ENCODE measurements at places on chromosomes 1 and 21.

DNA sequence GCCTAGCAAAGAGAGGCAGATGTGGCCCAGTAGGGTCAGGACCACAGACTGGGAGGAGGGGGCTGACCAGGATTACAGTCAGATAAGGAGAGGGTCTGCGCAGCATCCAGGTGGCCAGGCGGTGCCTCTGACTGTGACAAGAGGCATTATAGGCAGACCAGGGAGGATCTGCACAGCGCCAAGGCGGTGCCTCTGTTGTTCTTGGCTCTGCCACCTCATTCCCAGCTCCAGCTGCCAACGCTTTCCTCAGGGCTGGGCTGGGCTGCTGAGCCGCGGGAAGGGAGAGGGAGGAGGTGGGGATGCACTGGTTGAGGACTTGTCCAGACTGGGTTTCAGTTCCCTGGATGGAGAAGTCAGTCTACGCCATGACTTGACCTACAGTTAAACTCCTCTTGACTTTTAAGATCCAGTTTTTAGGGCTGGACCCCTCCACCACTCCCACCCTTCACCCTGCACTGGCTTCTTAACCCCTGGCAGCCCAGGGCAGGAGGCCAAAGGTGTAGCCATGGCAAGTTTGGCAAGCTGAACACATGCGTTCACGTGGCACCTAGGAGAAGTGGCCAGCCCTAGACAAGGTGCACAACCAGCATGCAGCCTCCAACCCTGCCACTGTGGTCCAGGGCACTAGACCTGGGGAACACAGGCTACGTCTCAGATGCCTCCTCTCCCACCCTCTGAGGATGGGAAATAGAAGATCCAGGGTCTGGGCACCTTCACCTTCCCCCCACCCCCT is 4.5 kb upstream of the CRABP2 start:
- no peak for DNase-seq

DNA sequence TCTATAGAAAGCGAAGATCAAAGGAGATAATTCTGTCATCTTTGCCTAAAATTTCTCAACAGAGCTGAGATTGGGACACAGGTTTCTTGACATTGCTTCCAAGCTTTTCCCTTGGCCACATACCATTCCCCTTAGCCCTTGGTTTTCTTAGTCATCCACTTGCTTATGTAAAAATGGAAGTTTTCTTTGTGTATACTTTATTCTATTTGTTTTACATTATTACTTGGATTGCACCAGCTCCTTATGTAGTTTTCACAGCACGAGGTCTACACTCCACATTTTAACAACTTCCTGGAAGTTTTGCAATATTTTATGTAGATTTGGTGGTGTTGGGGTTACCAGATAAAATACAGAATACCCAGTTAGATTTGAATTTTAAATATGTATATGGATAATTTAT is 129.8 kb downstream of the PLA2G4A start:
- DNase-seq: no peak

GRCh38 chr1:199875337-199875736 is 152.2 kb upstream of the NR5A2 start:
- no peak for DNase-seq

- DNase-seq: no peak
Measured at GRCh38 chr1:41427916-41428737, 56.4 kb downstream of the EDN2 start.

DNA sequence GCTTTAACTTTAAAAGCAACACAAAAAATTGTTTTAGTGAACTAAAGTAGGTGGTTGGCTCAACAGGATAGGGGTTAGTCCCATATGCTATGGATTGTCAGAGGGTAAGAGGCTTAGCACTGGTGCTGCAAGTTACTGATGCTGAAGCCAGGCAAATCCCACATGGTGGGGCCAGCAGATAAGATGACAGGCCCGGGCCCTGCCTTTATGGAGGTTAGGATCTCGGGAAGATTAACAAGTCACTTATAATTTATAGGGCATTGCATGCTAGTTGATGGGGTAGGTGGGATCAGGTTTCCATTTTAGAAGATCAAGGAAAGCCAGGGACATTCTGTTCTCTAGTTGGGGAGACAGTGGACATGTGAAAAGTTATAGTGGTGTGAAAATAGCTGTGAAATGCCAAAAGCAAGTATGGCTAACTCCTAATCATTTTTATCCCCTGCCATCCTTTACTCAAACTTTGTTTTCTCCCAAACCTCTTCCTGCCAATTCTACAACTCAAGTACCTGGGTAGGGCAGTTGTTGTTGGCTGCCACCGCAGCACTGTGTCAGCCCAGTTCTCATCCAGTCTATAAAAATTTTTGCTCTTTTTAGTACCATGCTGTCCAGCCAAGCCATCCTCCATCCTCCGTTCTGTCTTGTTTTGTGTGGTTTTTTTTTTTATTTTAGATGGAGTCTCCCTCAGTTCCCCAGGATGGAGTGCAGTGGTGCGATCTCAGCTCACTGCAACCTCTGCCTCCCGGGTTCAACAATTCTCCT is 10.3 kb downstream of the CHAF1B start:
- no peak for DNase-seq

DNA sequence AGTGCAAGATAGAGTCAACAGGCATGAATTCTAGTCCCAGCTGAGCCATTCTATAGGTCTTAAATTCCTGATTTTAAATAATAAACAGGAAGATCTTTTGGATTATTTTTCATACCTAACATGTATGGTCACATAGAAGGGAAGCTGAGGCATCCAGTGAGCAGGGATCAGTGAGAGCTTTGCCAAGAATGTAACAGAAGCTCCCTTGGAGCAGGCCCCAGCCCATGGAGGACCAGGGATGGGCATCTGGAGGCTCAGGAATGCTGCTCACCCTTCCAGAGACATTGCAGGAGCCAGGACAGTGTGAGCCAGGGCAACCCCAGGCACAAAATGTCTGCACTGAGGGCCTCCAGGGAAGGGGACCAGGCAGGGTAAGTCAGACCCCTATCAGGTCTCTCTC is 54.4 kb upstream of the KCND3 start:
- DNase-seq: no peak

DNA sequence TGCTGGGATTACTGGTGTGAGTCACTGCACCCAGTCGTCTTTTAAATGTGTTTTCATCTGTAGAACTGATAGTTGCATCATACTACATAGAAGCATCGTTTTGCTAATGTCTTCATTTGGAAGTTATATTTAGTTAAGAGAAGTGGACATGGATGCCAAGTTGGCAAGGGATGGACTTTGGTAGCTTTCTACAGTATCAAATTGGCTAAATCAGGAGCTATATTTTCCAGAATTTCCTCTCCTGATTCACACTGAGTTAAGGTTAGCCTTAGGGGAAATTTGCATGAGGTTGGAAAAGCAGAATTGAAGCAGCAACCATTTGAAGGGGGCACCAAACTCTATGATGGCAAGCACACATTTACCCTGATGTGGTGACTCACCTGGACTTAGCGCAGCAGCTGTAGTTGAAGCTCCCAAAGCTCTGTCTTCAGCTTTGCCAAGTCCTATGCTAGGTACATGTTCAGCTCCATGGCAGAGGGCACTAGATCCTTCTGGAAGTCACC is 43.9 kb downstream of the DUSP10 start:
- DNase-seq: no peak

- no peak for DNase-seq
Measured at GRCh38 chr1:37267111-37267835, 207.1 kb upstream of the ZC3H12A start.

DNA sequence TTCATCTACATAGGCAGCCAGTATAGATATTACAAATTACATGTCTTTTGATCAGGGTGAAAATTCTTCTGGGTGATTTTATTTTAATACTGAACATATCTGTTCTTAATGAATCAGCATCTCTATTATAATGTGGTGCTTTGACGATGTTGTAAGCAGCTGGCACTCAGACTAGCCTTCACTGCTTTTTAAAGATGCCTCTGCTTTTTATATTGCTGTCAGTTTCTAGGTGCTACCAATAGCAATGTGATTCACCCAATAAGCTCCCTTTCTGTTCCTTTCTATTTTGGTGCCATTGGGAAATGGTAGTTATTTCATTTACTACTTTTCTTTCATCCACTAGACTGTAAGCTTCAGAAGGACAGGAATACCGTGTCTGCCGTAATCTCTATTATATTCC is 11.1 kb upstream of the ANGPTL1 start:
- no peak for DNase-seq

- no peak for DNase-seq
Measured at GRCh38 chr1:68930101-68930500, 433.2 kb upstream of the DEPDC1 start.

DNA sequence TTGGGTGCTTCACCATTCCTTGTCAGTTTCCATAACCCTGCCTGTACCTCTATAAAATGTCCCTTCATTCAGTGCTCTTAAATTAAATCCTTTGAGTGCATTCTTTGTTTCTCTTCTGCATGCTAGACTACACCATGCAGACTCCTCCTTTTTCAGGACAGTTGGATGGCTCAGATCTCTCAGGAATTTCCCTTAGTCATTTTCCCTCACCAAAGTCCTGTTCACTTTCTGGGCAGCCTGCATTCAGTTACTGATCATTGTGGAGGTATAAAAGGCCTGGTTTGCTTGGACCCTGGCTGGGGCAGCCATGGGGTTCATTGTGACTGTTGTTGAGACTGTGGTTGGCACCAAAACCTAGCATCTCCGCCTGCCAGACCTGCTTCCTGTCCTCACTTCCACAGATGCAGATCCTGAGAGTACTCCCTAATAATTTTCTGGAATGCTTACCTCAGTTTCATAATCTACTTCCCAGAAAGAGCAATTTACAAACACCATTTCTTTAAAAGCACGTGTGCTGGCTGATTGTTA is 88.4 kb downstream of the PDE4B start:
- DNase-seq: no peak

DNA sequence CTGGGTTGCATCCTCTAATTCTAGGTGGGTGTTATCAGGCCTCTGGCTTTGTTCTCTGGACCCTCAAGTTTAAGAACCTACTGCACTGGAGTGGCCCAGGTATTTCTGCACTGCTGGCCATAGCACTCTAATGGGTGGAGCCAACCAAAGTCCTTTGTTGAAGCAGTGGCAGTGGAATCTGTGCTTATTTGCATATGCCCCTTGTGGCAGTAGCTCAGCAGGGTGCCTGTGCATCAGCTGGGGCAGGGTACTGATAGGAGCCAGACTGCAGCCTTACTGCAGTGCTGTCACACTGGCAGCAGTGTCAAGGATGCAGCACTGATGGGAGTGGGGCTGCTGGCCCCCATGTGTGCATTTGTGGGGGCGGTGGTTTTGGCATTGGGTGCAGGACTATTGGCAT is 660.6 kb downstream of the LRRIQ3 start:
- no peak for DNase-seq

GRCh38 chr1:209171151-209171550 is 412.4 kb upstream of the CAMK1G start:
- DNase-seq: no peak

DNA sequence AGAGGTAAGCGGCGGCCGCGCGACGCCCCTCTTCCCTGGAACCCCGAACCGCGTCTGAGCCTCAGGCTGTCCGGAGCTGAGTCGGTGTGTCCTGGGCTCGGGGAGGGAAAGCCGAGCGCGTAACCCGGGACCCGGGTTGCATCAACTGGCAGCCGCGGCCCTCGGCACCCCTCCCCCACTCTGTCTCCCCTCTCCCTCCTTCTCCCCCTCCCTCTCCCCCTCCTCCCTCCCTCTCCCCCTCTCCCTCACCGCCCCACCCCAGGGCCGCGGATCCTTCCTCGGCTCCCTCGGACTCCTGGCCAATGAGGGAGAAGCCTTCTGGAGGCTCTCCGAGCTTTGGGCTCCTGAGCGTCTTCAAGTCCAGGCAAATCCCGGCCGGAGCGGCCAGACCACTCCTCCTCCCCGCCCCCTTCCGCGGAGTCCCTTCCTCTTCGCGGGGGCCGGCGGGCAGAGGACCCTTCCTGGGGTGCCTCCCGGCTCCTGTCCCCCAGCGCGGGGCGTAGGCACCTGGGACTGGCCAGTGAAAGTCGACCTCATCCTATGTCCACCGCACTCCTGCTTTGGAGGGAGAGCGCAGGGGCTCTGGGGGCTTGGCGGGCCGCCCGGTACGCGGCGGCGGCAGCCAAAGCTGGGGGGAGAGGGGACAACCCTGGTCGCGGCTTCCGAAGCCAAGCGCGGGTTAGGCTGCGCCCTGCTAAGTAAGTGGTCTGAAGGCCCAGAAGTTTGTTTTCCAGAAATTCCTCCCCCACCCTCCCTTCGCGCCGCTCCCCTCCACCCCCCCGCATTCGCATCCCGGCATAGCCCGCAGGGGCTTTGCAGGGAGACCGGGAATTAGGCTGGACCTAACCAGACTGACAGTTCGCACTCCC is 850 bp downstream of the SESN2 start:
- DNase-seq: no peak

DNA sequence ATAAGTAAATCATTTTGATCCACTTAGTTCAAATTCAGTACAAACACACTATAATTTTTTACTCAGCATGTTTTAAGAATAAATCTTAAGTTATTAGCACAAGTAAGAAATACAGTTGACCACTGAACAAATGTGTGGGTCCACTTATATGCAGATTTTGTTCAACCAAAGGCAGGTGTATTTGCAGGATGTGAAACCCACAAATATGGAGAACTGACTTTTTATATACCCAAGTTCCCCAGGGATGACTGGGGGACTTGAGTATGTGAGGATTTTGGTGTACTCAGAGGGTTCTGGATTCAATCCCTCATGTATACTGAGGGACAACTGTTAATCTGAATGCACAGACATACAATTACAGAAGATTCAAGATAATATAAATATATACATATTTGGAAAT is 25.7 kb upstream of the ERICH3 start:
- no peak for DNase-seq

DNA sequence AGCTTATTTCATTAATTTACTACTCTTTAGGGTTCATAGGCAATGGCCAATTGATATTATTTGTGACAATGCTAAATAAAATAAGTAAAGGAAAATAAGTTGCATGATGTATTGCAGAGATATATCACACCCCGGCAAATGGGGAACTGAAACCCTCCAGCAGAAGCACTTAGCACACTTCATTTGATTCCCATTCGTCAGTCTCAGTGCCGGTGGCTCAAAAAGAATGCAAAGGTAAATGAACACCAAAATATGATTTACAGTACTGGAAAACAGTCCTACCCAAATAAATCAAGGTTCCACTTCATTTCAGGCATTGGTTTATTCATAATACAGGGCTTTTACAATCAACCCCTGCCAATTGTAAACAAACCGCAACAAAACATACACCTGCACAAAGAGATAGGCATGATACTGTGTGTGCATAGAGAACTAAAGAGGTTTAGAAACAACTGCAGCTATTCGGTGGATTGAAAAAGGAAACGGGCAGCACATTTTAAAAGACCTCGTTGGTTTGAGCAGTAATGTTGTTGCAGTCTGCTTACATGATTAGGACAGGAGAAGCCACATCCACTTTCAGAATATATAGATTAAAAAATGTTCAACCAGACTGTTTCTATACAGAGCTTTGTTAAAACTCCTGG is 1019.2 kb downstream of the TTLL7 start:
- peak; percentile 67 for DNase-seq

DNA sequence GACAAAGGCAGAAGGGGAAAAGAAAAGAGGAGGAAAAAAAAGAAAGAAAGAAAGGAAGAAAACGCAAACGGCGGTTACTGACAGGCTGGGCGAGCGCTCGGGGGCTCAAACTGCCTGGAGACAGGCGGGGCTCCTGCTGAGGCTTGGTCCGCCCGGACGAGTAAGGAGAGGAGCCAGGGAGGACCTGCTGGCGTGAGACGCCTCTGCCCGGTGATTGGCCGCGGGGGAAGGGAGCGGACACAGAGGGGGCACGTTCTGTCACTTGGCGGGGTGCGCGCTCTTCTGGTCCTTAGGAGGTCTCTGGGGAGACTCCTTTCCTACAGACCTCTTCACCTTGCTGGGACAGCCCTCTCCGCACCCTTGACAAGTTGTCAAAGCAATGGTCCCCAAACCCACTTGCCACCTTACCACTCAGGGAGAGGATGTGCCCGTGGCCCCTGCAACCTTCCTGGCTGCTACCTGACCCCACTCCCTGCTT is 791 bp upstream of the PIK3R3 start:
- DNase-seq: no peak

- DNase-seq: no peak
Measured at GRCh38 chr1:182295697-182296096, 95.9 kb downstream of the GLUL start.

Data from NCI-H2081 treated with DMSO at 0.1 percent for 48 hours (cell line).